ENCODE measurements at places on chromosomes 6 and 20.

DNA sequence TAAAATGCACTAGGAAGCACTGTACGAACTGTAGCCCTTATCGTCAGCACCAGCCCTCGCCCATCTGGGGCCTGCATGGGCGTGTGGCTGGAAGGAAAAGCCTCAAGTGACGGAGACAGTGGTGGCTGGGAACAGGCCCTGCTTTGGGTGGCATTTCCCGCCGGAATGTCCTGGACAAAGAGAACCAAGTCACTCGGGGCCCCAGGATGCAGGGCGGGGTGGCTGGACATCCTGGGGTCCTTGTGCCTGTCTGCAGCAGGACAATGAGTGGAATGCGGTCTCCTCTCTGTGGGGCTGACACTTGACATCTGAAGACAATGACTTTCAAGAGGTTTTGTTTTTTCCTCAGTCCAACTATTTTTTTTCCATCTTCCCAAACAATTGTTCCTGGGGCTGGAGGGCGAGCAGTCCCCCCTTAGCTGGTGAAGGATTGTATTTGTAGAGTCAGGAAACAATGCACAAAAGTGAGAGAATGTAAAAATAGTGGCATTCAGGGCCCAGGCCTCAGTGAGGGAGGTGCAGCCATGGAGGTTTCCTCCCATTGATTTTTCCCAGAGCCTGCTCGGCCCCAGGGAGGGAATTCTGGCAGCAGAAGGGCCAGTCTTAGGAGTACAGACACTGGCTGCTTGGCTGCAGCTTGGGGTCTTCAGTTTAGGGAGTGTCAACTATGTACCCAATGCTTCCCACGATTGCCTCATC lies 64.4 kb downstream of the PREX1 start:
- no peak for DNase-seq

GRCh38 chr20:23132930-23133559 lies 46.9 kb upstream of the CD93 start:
- no peak for DNase-seq

DNA sequence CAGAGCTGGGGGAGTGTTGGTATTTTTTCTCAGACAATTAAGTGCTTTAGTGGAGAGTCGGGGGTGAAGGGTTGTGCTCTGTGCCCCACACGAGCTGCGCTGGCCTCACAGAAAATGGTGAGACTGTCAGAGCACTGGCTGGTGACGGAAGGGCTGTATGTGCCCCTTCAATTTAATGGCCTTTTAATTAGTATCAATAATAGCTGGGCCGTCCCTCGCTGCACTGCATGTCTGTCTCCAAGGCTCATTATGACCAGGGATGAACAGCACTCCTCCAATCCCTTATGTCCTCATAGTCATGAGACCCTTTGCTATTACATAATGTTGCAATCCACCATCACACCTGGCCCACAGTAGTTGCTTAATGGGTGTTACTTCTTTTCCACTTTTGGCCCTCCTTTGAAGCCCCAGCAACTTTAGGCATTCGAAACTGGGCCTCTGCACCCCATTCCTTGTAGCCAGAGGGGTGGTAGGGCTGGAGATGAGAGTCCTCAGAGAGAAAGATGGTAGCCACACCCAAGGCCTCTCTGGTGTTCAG lies 9.5 kb upstream of the RALY start:
- no peak for DNase-seq

DNA sequence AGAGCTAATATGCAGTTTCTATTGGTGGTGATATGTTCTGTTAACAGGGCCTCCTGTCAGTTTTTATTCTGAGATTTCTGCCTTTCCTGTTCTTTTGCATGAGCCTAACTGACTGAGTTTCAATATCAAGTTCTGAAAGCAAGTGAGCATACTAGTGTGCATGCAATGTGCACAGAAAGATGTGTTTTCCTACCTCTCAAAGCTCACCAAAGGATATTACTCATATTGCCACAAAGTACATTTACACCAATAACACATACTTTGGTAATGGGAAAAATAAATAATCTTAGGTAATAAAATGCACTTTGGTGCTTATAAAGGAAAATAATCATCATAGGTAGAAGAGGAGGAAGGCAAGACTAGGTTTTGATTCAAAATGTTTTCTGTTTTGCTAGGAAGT lies 195.0 kb downstream of the KHDC1L start:
- DNase-seq = no peak

DNA sequence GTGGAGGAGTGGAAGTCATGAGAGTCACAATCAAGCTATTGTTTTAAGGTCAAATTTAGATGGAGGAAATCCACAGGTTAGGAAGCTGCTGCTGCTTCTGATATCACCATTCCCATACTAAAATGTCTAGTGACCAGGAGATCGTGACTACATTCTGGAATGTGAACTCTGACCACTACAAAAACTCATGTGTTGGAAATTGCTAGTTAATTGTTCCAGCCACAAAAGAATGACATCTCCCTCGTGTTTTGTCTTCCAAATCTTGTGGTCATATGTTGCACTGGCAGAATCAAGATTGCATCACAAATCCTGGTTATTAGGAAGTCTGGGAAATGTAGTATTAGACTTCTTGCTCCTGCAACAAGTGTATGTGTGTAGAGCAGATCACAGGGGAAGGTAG lies 441.9 kb downstream of the CD109 start:
- no peak for DNase-seq

DNA sequence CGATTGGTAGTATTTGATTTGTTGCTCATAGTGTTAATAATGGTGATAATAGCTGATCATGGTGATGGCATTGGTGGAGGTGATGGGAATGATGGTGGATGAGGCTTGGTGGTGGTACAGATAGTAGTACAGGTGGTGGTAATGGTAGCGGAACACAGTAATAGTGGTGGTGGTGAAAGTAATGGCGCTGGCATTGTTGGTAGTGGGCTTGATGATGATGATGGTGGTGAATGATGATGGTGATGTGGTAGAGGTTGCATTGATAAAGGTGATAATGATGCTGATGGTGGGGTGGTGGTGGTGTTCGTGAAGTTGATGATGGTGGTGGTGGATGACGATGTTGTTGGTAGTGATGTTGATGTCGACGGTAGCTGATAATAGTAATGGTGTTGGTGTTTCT lies 24.6 kb upstream of the CLIC5 start:
- DNase-seq = no peak

DNA sequence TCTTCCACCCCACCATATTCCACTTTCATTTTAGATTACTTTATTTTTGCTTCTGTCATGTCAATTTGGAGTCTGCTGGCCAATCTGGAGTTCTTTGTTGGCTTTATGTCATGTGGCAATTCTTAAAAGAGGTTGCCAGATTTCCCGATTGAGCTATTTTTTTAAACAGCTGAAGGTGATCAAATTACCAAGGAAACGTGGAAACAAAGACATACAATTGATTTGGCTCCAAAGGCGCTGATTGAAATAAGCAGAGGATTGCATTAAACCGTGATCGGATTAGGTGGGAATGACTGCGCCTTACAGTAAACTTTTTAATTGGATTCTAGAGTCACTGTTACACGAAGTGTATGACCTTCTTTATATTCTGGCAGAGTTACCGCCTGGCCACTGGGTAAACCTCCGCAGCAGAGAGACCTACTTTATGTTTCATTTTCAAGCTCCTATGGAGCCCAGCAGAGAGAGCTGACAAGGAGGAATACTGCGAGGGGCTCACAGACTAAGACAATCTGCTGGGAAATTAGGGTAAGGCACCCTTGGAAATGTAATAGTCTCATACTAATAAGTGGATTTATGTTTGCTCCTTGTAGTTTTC lies 37.9 kb downstream of the SIM1 start:
- DNase-seq = no peak

DNA sequence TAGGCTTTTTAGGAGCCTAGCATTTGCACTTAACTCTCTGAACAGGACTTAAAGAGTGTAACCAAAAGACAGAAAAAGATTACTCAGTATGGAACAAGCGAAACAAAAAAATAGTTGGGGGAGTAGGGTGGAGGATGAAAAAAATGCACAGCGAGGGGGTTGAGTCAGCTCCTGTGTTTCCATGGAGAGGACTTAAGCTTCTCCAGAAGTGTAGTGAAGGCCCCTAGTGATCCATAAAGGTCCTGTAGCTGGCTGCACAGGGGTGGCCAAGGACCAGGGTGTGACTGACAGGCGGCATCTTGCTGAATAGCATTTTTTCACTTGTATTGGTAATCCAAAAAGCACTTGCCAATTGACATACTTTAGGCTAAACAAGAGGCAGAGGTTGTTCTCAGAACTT lies 533.9 kb downstream of the RFPL4B start:
- no peak for DNase-seq

DNA sequence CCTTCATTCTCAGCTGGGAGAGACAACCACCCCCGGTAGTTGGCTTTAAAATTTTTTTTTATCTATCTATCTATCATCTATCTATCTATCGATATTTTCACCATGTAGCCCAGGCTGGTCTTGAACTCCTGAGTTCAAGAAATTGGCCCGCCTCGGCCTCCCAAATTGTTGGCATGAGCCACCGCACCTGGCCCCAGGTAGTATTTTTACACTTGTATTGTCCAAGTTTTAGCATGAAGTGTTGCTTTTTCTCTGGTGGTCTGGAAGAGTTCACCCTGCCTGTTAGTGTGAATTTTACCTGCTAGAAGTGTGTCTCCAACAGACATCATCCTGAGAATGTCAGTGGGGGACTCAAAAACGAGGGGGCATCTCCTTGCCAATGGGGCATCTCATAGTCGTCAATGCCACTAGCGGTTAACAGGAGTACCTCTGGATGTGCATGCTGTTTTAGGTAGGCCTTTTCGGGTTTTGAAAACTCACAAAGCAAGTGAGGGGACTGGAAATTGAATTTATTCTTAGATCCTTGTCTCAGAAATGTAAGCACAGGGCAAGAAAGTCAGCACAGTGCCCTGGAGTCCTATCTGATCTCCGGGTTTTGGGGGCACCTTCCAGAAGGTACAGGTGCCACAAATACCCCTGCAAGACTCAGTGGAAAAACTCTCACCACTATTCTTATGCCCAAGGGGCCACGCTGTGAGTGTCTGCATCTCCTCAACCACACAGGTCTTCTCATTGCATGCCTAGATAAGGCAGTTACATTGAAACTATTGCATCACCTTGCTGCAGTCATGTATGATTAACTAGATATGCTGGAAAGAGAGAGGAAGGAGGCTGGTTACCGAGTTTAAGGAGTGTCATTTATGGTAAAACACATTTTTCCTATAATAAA lies 37.1 kb downstream of the TNFAIP3 start:
- no peak for DNase-seq

DNA sequence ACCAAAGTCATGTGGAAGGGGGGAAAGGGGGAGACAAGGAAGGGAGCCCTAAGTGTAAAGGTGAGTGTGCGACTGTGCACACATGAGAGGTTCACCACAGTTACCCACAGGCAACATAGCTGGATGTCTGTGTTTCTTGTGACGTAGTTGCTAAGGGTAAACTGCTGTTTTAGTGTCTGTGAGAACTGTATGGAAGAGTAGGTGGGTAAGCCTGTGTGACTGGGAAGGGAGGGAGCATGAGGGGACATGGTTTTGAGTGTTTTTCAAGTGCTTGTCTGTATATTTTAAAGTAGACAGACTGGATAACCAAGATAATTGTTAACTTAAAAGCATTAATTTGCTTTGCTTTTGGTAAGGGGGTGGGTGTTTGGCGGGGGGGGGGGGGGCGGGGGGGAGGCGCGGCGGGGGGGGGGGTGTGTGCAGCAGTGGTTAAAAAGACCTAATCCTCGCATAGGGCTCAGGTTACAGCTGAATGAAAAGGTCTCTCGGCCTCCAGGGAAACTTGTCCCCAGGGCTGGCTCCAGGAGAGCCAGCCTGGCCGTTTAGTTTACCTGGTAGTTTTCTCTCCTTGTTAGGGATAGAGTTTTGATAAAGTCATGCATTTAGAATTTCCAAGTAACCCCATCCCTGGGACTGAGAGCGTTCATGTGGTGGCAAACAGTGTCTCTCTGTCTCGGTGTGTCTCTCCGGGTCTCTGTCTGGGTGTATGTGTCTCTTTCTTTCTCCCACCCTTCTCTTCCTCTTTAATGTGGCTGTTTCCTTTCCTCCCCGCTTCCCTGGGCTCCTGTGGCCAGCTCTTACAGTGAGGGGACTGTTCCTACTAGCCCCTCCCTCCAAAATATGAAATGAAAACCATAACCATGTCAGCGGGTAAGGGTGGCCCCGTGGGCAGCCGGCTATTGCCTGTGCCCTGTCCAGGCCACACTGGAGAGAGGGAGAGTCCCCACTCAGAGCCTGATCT lies 3.4 kb downstream of the SCUBE3 start:
- DNase-seq = no peak

GRCh38 chr6:82408952-82409431 lies 45.4 kb downstream of the TPBG start:
- DNase-seq = no peak

DNA sequence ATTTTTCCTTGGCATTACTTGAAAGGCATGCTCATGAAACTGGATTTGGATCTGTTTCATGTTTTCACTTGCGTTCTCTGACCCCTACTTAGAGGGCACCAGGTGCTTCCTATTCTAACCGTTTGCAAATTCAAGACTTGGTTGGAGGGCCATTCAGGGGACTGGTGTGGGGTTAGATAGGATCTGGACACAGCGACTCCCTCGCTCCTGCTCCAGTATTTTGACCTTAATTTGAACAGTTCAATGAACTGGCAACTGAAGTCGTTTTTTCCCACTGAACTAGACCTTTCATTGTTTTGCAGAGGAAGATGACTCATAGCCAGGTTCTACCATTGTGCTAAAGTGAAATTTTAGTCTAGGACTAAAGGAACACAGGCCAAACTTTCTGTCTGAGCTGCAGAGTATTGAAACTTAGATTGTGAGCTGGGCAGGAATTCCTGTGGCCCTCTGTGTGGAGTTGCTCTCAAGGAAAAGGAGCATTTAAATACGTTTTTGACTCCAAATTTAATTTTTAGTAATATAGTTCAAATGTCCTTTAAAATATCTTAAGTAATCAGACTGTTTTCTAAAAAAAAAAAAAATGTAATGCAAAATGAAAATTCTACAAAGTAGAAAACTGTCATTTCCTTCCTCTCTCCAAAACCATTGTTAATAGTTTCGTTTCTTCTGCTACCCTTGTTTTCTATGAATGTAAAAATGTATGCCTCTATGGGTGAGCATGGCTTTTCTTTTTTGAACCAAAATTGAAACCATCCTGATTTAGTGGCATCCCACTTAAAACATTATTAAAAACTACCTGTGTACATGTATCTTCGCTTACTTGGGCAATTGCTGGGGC lies 64.8 kb downstream of the UTRN start:
- peak; percentile 18 for DNase-seq

- no peak for DNase-seq
These were observed 170.3 kb downstream of the TSHZ2 start for GRCh38 chr20:53142225-53143127.

DNA sequence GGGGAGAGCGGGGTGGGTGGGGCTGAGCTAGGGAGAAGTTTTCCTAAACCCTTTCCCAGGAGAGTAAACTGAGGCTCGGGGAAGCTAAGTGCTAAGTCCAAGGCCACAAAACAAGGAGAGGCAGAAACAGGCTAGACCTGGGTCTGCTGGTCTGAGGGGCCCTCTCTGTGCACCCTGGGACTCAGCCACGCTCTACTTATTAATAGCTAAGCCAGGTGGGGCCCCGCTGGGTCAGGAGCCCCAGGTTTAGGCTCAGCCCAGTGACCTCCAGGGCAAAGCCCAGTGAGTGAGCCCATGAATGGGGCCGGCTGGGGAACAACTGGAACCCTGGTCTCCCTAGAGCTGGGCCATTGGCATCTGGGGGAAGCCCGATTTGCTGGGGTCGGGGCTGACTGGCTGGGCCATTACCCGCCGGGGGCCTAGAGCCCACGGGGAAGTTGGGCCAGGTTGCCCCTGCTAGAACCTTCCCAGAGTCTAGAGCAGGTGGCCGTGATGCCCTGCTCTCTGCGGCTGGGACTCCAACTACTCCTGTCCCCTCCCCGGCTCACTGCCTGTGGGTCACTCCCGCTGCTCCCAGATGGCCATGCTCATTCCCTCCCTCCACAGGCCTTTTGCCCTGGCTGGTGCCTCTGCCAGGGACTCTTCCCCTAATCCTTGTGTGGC lies 24.1 kb upstream of the NOL4L start:
- DNase-seq = no peak

Data from effector memory CD8-positive, alpha-beta T cell (primary cell).